ENCODE measurements at places on chromosomes 2 and 18.

DNA sequence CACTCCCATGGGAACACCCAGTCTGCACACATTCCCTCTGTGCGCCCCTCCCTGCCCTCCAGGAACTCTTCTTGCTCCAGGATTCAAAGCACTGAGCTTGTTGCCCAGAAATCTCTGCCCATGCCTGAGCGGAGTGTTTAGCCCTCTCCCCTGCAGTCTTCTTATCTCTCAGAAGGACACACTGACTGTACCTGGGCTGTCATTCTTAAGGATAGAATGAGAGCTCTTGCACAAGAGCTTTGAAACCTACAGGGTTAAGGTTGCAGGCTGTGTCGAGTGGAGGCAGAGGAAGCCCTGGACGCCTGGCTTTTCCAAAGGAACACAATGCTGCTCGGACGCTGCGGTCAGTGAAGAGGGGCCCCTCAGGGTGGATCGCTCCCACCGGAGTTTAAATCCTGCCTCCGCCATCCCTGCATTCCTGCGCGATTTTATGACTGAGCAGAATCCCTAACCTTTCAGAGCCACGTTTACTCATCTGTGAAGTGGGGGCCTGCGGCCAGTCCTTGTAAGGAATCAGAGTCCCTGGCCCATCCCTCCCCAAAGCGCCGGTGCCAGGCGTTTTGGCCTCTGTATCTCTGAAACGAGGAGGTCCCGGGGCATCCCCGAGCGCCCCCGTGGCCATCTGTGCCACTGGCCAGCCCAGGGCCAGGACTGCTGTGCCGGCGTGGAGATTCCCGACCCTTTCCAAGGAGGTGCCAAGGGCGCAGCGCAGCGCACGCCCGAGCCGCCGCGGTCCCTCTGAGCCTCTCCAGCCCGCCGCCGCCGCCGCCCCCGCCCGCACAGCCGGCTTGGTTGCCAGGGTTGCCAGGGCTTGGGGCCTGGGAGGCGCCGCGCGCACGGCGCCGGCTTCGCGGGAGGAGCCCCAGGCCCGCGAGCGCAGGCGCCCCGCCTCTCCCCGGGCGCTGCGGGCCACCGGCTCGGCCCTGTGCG lies 58.9 kb downstream of the FAM168B start:
- DNase-seq, result no peak

GRCh38 chr2:49355611-49356010 lies 201.3 kb upstream of the FSHR start:
- no peak for DNase-seq

- no peak for DNase-seq
These were observed 7.4 kb downstream of the IL36A start for GRCh38 chr2:113012436-113013335.

DNA sequence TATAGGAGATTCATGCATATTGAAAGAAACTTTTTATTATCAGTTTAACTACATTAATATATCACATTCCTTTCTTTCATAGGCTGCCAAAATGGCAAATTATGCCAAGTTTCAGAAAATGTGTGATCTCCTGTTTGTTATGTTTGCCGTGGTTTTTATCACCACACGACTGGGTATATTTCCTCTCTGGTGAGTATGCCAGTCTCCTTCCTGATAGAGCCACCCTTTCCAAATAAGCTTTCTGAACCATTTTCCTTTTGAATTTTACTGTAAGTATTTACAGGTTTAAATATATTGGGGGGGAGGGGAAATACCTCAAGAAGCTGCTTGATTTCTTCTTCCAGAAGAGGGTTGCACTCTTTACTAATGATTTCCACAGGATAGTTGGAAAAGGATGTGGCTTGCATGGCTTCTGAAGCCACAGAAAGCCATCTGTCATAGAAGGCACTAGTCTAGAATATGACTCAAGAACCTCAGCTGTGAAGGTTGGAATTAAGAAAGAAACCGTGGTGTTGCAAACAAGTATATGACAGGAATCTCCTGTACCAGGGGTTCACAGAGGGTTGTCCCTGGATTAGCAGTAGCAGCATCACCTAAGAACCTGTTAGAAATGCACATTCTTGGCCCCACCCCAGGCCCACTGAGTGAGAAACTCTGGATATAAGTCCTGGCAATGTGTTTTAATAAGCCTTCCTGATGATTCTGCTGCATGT lies 84.5 kb upstream of the NOSTRIN start:
- no peak for DNase-seq

DNA sequence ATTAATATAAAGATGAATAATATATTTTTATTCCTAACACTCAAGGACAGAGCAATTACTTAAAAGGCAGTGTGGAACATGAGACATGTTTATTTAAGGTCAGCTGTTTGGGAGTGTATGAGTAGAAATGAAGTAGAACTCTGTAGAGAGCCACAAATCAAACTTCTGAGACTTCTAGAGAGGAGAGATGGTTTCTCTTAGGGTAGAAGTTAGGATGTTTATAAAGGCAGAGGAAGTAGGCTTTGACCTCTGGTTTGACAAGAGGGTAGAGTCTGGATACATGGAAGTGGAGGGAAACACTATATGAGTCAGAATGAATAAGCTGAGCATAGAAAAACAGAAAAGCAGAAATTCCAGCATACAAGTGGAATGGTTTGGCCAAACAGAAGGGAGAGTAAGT lies 262.1 kb upstream of the KLHL14 start:
- DNase-seq, result no peak

- no peak for DNase-seq
These were observed 287.4 kb downstream of the PRKCE start for GRCh38 chr2:45938649-45939511.

All from T-helper 17 cell (primary cell).